NCI-H2171 (cell line): ENCODE measurements at places on chromosomes 6 and 20.

- no peak for DNase-seq
Measured at GRCh38 chr6:33746036-33746600, 587 bp downstream of the IP6K3 start.

GRCh38 chr6:137136065-137136464 lies 37.4 kb downstream of the IL22RA2 start:
- DNase-seq, result no peak

- no peak for DNase-seq
Measured at GRCh38 chr6:97009781-97010492, 85.4 kb downstream of the KLHL32 start.

DNA sequence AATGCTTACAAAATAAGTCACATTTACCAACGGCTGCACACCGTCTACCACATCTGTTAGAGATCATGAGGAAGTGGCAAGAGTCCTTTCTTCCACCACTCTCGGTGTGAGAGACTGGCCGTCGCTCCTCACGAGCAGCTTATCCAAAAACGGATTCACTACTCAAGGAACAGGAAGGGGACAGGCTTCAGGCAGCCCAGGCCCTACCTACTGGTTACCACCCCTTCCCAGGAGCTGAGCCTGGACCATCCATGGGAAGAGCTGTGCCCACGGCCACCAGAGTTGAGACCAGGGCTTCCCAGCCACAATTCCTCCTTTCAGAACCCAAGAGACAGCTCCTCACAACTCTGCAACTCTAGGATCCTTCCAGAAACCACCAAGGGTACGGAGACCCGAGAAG lies 37.0 kb downstream of the FOXF2 start:
- DNase-seq, result no peak

GRCh38 chr6:55659304-55659703 lies 80.3 kb upstream of the HMGCLL1 start:
- no peak for DNase-seq

GRCh38 chr6:25966711-25967110 lies 4.1 kb downstream of the TRIM38 start:
- no peak for DNase-seq

- DNase-seq, result no peak
Measured at GRCh38 chr6:134637847-134638437, 312.0 kb downstream of the ALDH8A1 start.

- peak; percentile 24 for DNase-seq
Measured at GRCh38 chr6:149566410-149567193, 427 bp downstream of the GINM1 start.

DNA sequence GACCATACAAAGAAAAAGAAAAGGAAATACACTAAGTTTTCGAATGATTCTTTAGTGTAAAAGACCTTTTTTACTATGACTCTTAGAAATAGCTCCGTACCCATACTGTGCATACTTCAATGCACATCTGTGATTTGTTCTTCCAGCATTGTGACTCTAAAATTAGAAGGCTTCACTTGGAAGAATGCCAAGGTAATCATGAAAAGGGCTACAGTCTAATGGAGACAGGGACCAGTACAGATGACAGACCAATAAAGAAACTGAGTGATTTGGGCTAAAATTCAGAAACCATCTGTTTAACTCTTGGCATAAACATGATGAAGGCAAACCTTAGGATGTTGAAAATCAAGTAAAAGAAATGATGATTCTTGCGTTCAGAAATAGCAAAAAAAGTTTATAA lies 46.3 kb downstream of the CYP39A1 start:
- DNase-seq, result peak; percentile 1

- DNase-seq, result peak; percentile 21
Measured at GRCh38 chr6:18260448-18261106, 3.8 kb downstream of the DEK start.

DNA sequence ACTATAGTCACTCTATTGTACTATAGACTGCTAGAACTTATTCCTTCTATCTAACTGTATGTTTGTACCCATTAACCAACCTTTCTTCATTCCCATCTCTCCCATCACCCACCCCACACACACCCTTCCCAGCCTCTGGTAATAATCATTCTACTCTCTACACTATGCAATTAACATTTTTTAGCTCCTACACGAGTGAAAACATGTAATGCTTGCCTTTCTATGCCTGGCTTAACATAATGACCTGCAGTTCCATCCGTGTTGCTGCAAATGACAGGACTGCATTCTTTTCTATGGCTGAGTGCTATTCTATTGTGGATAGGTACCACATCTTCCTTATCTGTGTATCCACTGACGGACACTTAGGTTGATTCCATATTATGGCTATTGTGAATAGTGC lies 95.5 kb downstream of the ALDH8A1 start:
- DNase-seq, result no peak

DNA sequence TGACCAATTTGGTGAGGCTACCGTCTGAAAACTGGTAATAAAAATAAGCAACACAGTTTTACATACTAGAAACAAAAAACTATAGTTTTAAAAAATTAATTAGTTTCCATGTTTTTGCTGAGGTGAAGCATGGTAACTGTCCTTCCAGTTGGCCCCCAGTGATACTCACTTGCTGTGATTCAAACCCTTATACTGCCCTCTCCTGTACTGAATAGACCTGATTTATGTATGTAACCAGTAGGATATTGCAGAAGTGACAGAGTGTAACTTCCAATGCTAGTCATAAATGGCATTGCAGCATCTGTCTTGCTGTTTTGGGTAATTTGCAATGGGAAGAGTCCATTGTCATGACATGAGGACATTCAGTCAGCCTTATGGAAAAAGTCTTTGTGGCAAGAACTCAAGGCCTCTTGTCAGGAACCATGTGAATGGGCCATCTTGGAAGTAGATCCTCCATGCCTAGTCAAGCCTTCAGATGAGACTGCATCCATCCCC lies 8.9 kb upstream of the CHD6 start:
- DNase-seq, result no peak

DNA sequence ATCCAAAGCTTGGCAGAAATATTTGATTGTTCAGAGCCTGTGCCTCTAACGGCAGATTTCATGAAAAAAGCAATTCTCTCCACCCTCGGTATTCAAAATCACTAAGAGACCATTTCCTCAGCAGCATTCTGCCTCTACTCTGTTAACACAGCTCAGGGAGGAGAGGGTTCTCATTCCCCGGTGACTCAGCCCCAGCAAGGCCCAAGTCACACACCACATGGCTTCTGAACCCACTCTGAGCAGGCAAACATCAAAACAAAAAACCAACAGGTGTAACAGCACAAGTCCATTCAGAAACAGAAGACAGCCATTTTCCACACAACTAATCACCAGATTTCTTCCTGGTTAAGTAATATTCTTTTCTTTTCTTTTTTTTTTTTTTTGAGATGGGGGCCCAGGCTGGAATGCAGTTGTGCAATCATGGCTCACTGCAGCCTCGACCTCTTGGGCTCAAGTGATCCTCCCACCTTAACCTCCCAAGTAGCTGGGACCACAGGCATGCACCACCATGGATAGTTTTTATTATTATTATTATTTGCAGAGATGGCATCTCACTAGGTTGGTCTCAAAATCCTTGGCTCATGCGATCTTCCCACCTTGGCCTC lies 55.4 kb downstream of the GFOD1 start:
- DNase-seq, result no peak

- DNase-seq, result peak; percentile 94
Measured at GRCh38 chr20:38894091-38894847, 31.9 kb upstream of the FAM83D start.

GRCh38 chr6:106442395-106442794 lies 81.9 kb downstream of the CRYBG1 start:
- DNase-seq, result peak; percentile 34

GRCh38 chr6:44016131-44016870 lies 111.0 kb downstream of the MRPL14 start:
- no peak for DNase-seq

- DNase-seq, result no peak
Measured at GRCh38 chr6:136134268-136134667, 115.8 kb downstream of the MTFR2 start.

DNA sequence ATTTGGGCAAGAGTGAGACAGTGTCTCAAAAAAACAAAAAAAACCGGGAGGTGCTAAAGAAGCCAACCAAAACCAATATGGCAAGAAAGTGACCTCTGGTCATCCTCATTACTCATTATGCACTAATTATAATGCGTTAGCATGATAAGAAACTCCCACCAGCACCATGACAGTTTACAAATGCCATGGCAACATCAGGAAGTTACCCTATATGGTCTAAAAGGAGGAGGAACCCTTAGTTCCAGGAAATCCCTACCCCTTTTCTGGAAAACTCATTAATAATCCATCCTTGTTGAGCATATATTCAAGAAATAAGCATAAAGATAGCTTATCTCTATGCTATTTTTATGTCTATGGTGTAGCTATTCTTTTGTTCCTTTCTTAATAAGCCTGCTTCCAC lies 31.7 kb downstream of the C6orf52 start:
- DNase-seq, result no peak

GRCh38 chr6:116064666-116065065 lies 4.0 kb upstream of the FRK start:
- DNase-seq, result no peak

GRCh38 chr6:31659649-31660380 lies 763 bp downstream of the C6orf47 start:
- DNase-seq, result no peak

DNA sequence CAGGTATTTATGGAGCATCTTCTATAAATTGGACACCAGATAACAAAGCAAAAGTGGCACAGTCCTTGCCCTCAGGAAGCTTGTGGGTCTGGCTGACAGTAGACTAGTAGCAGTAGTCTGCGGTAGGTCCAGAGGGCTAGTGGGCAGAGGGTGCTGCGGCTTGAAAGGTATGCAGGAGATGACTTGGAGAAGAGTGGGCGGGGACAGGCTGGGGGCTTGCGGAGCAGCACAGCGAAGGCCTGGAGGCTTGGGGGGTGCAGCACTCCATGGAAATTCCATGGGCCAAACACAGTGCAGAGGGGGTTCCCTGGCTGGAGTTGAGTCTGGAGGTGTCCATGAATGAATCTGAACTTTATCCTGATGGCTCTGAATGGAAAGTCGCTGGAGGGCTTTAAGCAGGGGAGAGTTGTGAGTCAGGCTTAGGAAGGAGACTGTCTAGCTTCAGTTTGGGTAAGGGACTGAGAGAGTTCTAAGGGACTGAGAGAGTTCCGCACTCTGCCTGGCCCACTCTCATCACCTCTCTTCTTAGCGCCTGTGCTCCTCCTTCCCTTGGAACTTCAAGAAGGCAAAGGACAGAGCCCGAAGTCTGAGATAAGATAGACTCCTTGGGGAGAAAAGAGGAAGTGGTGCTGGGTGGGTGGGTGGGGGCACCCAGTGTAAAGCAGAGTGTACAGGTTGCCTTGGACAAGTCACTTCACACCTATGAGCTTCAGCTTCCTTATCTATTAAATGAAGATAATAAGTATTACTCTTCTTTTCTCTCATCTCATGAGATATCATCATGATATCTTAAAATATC lies 8.8 kb downstream of the PKIG start:
- DNase-seq, result no peak

- no peak for DNase-seq
Measured at GRCh38 chr6:119096721-119097565, 18.5 kb upstream of the FAM184A start.

DNA sequence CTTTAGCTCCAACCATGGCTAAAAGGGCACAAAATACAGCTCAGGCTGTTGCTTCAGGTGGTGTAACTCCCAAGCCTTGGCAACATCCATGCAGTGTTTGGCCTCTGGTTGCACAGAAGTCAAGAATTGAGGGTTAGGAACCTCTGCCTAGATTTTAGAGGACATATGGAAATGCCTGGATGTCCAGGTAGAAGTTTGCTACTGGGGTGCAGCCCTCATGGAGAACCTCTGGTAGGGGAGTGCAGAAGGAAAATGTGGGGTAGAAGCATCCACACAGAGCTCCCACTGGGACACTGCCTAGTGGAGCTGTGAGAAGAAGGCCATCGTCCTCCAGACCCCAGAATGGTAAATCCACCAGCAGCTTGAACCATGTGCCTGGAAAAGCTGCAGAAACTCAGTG lies 1453.8 kb upstream of the EYS start:
- no peak for DNase-seq

- DNase-seq, result no peak
Measured at GRCh38 chr6:62980093-62980492, 231.2 kb upstream of the FKBP1C start.

DNA sequence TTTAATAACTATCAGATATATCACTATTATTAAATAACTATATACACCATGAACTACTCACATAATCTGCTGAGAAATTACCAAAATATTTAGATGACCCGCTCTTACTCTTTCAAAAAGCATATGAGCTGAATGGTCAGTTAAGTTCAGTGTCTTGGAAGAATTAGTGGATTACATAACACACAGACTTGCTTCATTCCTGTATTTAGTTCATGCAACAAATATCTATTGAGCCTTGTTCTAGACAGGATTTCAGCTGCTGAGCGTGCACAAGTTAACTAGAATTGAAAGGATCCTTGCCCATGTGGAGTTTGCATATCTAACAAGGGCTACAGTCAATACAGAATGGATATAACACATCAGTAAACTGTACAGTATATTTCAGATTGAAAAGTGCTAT lies 566.2 kb downstream of the CBLN4 start:
- no peak for DNase-seq

GRCh38 chr6:50289366-50289765 lies 239.6 kb upstream of the DEFB112 start:
- no peak for DNase-seq

- no peak for DNase-seq
Measured at GRCh38 chr6:72905705-72906478, 284.0 kb downstream of the KCNQ5 start.

DNA sequence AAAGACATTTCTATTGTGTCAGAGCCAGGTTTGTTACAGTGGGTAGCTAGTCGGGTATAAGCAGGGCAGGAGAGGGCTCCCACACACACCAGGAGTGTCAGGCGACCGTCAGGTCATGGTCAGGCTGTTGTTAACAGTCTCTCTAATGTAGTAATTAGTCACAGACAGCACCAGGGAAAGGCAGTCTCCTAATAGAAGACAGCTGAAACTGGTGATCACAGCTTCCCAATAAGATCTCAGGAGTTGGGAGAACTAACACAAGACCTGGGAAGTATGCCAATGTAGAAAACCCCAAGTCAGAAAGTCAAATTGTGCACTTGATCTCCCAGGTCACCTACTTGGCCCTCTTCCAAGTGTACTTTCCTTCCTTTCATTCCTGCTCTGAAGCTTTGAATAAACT lies 53.0 kb upstream of the GPR6 start:
- no peak for DNase-seq

GRCh38 chr6:162074641-162075275 lies 652.8 kb downstream of the PRKN start:
- no peak for DNase-seq

DNA sequence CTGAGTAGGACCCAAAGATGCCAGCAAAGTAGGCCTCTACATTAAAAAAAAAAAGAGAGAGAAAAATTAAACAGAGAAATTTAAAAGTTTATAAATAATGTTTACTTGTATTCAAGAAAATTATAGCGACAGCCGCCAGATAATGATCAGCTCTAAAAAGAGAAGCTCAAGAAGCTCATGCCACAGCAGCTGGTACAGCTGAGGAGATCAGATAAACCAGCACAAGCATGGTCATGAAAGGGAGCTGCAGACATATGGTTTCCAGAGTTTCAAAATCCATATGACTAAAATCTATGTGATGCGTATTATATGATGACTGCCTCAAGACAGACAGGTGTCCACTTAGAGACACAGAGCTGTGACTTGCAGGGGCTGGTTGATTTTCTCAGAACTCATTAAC lies 13.6 kb upstream of the HLA-C start:
- DNase-seq, result no peak

GRCh38 chr6:106847116-106847515 lies 127.4 kb downstream of the CD24 start:
- DNase-seq, result no peak

- DNase-seq, result no peak
Measured at GRCh38 chr6:143141442-143141841, 80.8 kb downstream of the AIG1 start.
